ENCODE measurements at places on chromosomes 3 and 15.

DNA sequence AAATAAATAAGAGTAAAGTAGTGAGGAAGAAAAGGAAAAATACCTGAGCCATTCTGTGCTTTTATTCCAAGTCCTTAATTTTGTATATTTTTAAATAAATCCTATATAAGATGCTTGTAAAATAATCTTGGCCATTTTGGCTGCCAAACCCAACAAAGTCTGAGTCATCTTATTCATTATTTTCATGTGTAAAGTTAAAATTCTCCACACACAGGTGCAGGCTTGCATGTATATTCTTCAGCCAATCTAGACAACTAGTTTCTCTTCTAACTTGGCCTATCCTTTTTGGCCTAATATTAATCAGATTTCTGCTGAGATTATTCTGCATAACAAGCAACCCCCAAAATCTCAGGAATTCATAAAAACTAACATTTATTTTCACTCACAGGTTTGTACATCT, 189.8 kb upstream of the ATP11B start:
- no peak for DNase-seq

- DNase-seq = no peak
Observed at GRCh38 chr3:159640225-159640624, 348.4 kb upstream of the IL12A start.

GRCh38 chr3:46881596-46882376, 4.3 kb downstream of the PTH1R start:
- DNase-seq = peak; percentile 11

- DNase-seq = peak; percentile 58
Observed at GRCh38 chr3:196569003-196569516, 600 bp downstream of the FBXO45 start.

- no peak for DNase-seq
Observed at GRCh38 chr3:171072432-171072831, 45.9 kb upstream of the SLC2A2 start.

- DNase-seq = no peak
Observed at GRCh38 chr3:79473993-79474392, 293.8 kb downstream of the ROBO1 start.

GRCh38 chr3:127796045-127796830, 26.1 kb downstream of the MGLL start:
- DNase-seq = no peak

DNA sequence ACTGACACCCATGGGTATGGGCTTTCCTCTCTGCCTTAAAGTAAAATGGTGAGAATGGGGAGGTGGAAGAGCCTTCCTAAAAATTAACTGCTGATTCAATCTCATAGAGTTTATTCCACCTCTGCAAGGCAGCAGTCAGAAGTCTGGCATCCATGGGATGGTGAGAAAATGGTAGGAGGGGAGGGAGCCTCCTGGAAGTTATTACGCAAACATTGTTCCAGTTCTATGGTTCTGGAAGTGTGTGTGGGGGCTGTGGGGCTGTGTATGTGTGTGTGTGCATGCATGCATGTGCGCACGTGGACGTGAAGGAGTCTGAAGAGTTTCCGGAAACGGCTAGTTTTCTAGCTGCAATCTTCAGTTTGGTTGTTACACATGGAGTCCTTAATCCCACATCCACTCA, 177.6 kb downstream of the KCNAB1 start:
- no peak for DNase-seq

GRCh38 chr3:194503081-194503531, 16.3 kb upstream of the ATP13A3 start:
- no peak for DNase-seq

GRCh38 chr3:50205413-50206276, 574 bp downstream of the SLC38A3 start:
- DNase-seq = peak; percentile 34

- DNase-seq = no peak
Observed at GRCh38 chr15:78368651-78369050, 28.5 kb downstream of the CRABP1 start.

GRCh38 chr3:100297784-100298183, 36.8 kb upstream of the NIT2 start:
- DNase-seq = no peak

DNA sequence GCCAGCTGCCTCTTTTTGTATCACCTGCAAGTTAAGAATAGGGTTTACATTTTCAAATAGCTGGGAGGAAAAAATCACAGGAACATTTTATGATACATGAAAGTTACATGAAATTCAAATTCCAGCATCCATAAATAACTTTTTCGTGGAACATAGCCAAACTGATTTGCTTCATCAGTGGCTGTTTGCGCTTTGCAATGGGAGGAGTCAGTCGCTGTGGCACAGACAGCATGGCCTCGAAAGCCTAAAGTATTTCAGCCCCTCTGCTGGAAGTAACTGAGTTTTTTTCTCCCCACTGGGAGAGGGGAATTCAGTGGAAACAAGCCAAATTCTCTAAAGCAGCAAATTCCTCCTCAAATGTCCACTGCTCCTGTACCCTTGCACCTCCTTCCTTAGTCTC, 271.9 kb downstream of the SUCLG2 start:
- DNase-seq = no peak

DNA sequence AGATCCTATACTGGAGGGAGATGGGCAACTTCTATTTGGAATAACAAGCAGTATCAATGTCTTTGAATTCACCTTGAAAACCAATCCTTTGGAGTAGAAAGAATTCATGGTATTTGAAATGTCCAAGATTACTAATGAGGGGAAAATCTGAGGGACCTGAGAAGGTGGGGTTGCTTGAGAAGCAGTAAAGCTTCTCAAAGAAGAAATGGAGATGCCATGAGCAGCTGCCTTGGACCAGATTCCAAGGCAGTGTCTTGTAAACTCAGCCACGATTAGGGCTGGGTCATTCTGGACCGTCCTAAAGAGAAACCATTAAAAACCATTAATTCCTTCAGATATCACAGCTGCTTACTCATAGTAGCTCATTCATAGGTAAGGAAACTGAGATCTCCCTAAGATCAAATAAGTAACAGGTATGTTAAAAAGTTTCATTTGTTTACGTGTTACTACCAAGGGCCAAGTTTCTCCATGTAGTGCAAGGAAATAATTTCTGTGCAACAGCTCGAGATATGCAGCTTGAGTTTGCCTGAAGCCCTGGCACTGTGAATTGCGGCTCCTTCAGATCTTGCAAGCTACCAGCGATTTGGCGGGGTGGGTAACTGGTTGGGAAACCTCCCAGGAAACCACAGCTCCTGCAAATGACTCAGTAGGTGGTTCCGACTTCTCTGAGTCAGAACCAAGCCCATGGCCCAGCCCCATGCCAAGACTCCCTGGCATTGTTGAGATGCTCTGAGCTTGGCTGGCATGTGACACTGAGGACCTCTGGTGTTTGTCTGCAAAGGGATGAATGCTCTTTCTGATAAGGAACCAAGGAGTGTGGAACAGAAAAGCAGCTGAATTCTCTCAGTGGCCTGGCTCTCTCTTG, 296.8 kb downstream of the RORA start:
- peak; percentile 65 for DNase-seq

DNA sequence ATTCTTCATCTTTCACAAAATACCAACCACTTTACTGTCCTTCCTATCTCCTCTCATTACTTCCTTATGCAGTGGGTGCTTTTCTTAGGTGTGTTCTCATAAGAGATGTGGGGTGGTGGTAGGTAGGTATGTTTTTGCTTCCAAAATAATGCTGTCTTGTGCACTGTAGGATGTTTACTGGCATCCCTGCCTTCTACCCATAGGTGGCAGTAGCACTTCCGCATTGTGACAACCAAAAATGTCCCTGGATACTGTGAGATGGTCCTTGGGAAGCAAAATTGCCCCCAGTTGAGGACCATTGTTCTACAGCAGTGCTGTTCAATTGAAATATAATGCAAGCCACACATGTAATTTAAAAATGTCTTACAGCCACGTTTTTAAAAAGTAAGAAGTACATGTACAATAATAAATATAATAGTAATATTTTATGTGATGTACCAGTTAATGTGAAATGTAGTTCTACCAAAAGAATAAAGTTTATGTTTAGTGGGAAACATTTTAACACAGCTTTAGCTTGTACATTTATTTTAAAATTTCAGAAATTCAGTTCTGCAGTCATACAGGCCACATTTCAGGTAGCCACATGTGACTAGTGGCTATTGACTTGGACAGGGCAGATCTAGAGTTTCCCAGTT, 75.2 kb downstream of the NEO1 start:
- DNase-seq = peak; percentile 34

- no peak for DNase-seq
Observed at GRCh38 chr3:132650153-132650552, 9.5 kb downstream of the ACAD11 start.

- DNase-seq = no peak
Observed at GRCh38 chr3:153892126-153892525, 229.1 kb upstream of the ARHGEF26 start.

DNA sequence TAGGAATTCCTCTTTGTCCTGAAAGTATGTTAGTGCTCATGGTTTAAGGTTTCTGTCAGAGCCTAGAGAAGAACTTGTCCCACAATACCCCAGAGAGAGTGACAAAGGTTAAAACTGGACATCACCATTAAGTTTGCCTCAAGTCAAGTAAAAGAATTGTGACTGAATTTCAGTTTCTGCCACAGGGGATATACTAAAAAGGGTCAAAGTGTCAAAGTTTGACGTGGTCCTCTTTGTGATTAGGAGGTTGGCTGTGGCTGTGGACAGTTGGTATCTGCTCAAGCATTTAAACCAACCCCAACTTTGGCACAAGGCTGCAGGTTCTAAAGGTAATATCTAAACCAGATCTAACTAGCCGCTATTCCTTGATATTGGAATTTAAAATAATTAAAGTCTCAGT, 26.1 kb downstream of the FMN1 start:
- DNase-seq = no peak

- peak; percentile 63 for DNase-seq
Observed at GRCh38 chr3:72997421-72997961, 880 bp downstream of the PPP4R2 start.

DNA sequence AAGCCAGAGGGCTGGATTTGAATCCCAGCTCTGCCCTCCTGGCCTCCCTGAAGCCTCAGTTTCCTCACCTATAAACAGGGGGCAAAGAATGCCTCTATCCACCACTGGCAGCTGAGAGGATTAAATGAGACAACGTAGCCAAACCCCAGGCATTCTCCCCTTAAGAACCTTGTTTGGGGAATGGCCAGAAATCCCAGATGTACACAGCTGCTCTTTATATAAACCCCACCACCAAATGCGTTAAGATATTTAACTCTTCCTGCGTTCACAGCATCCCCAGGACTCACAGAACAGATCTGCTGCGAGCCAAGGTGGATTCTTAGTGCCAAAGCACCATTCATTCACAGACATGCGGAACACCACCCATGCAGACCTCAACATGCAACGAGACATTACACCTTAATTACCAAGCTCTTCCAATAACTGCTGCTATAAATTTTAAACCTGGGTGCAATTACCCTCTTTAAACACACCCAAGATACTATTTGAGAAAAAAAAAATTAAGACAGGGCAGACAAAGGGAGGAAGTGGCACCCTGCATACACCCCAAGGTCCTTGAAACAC, 5.2 kb downstream of the TLE3 start:
- DNase-seq = no peak

DNA sequence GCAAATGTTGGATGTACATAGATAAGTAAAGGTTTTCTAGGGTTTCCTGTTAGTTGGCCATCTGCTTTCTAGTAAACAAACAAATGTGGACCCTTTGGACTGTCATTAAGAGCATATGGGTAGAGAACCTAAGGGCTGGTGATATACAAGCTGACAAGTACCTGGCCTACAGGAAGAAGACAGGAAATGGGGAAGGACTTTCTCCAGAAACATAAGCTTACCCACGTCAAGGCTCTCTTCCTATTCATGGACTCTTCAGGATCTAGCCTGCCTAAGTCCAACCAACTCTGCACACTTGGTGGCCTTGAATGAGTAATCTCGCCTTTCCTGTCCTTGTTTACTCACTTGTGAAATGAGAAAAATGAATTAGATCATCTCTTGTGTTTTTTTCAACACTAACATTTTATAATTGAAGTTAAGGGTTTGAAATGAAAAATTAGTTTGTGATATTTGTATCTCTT, 22.2 kb upstream of the GOLIM4 start:
- DNase-seq = no peak

GRCh38 chr3:197501879-197502620, 53.7 kb downstream of the BDH1 start:
- peak; percentile 32 for DNase-seq

DNA sequence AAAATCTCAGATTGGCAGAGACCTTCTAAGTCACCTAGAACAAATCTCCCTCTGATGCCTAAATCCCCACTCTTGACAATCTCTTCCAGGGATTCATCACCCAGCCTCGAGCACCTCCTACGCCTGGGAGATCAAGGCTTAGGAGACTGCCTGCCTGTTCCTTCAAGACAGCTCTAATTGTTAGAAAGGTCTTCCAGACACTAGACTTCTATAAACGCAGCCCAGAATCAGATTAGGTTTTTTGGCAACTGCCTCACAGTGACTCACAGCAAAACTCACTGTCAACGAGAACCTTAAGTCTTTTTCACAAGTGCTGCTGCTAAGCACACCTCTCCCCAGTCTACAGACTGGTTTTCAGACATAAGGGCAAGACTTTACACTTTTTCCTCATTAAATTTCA, 23.1 kb downstream of the SRGAP3 start:
- DNase-seq = no peak

DNA sequence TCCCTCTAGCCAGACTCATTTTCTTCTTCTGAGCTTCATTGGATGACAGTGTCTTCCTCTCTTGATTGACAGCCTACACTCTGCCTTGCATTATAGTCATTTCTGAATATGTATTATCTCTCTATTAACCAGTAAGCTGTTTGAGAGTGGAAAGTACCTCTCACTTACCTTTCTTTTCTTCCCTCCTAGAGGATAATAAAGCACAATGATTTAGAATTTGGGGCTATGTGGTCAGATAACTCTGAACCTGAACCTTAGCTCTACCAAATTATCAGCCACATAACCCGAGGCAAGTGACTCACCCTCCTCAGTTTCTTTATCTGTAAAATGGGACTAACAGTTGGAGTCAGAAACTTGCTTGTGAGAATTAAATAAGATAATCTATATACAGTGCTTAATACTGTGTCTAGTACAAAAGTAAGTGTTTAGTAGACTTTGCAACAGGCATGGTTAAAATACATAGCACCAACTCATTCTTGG, 331.8 kb upstream of the TBL1XR1 start:
- DNase-seq = no peak

DNA sequence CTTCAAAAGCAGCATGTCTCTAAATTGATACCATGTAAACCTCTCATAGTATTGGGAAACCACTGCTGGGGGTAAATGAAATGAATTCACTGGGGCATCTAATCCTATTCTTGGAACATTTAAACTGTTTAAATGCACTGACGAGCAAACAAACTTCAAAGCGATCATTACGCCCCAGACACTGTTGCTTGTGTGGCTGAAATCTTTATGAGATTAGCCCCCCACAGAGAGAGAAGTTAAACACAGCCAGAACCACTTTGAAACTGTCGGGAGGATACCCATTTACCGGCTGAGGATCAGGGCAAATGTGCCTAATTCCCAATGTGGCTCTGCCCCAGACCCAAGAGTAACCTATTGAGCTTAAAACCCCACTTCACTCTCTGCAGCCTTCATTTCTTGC, 308.4 kb upstream of the CDIN1 start:
- DNase-seq = no peak

- no peak for DNase-seq
Observed at GRCh38 chr3:159174715-159175692, 373.1 kb downstream of the MFSD1 start.

- no peak for DNase-seq
Observed at GRCh38 chr15:95923792-95924191, 406.7 kb upstream of the NR2F2 start.

GRCh38 chr15:85005319-85005718, 23.7 kb downstream of the PDE8A start:
- no peak for DNase-seq

Data from CD4-positive, alpha-beta T cell treated with Interleukin-21 for 1 hour (primary cell).